ENCODE measurements at places on chromosomes 16 and 17.

- peak; percentile 93 for DNase-seq
Measured at GRCh38 chr16:88803264-88803987, at the start of gene CDT1. TSS of gene CDT1 (plus strand) at chr16:88803789. CDS start at chr16:88803832, 43 bp downstream.

DNA sequence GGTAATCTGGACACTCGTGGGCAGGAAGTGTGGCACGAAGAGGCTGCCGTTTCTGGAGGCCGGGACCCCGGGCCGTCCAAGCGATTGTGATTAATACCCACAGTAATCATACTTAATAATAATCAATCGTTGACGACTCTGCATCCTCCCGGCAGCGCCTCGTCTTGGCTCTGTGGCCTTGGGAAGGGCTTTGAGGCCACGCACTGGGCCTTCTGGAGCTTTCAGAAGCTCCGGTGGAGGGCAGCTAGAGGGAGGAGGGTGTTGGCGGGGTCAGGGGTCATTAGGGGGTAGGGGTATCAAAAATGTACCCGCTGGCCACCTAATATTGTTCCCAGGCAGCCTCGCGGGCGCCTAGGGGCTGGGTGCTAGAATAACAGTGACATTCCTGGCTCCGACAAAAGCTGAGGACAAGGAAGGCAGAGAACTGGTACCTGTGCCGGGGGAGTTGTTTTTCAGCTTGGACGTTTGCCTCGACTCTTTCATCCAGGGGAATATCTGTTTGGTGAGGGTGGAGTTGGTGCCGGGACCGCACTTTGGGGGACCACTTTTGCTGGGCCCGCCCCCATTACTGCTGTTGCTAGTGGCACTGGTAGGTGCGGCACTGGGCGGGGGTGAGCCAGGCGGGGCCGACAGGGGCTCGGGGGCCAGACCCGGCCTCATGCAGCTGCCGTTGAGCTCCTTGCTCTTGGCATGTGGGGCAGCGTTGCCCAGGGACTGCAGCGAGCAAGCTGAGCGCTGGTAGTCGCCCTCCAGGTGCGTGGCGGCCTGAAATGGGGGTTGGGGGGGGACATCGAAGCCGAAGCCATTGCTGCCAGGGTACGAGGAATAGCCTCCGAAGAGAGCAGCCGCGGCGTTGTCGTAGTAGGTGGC lies 6.9 kb upstream of the HOXB2 start:
- DNase-seq, result no peak

DNA sequence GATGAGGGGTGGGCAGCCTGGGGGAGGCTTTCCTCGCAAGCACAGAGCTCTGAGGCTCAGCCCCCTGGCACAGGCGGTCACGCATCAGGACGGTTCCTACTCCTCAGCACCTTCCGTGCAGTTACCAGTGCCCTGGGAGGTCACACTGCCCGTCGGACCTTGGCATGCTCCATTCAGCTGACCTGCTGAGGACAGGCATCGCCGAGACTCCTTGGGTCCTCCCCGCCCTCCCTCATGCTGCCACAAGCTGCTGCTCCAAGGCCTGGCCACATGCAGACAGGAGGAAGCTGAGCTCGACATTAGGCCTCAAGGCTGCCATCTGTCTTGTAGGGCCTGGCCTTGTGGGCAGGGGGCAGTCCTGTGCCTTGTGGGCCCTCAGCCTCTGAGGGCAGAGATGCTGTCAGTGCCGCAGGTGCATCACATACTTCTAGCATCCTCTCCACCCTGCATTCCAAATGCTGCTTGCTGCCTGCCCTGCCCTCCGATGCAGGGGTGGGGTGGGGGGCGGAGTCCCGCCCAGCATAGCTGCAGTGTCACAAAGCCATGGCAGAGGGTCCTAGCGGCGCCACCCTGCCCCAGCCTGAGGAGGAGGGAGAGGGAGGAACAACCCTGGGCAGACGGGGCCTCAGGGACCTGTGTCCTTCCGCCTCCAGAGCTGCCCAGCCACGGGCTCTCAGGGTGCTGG lies 9.3 kb downstream of the C16orf90 start:
- DNase-seq, result no peak

DNA sequence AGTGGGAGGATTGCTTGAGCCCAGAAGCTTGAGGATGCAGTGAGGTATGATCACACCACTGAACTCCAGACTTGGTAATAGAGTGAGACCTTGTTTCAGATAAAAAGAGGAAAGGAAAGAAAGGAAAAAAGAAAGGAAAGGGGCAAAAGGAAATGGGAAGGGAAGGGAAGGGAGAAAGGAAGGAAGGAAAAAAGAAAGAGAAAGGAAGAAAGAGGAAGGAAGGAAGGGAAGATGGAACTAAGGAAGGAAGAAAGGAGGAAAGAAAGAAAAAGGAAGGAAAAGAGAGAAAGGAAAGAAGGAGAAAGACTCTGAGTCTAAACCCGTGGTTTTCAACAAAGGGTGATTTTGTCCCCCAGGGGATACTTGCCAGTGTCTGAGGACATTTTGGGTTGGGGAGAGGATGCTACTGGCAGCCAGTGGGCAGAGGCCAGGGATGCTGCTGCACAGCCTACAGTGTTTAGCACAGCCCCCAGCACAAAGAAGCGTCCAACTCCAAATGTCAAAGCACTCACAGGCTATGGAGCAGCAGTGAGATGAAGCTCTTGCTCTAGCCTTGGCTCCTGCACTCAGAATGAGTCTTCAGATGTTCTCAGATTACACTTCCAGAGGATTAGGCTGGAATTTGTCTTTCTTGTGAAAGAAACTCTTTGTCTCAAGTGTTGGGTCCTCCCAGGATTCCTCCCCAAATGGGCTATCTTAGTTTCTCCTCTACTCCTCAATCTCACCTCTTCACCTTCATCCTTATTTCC lies 64.2 kb downstream of the BMERB1 start:
- peak; percentile 53 for DNase-seq

DNA sequence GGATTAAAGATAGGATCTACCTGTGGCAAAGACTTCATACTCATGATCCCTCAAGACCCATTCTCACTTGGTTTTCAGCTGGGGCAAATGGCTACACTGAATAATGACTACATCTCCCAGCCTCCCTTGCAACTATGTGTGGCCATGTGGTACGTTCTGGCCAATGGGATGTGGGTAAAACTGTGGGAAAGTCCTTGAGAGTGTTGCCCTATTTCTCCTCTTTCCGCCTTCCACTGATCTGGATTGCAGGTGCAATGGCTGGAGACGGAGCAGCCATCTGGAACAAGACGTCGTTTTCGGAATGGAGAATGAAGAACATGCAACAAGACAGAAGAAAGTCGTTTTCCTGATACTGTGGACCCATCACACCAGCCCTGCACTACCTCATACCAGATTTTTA lies 48.5 kb downstream of the HAPSTR1 start:
- no peak for DNase-seq

- no peak for DNase-seq
Measured at GRCh38 chr17:8273884-8274444, 14.5 kb upstream of the RANGRF start.

GRCh38 chr16:31348579-31348978 lies 6.4 kb upstream of the ITGAX start:
- no peak for DNase-seq

GRCh38 chr16:81700071-81700779 lies 78.9 kb upstream of the PLCG2 start:
- DNase-seq, result no peak

DNA sequence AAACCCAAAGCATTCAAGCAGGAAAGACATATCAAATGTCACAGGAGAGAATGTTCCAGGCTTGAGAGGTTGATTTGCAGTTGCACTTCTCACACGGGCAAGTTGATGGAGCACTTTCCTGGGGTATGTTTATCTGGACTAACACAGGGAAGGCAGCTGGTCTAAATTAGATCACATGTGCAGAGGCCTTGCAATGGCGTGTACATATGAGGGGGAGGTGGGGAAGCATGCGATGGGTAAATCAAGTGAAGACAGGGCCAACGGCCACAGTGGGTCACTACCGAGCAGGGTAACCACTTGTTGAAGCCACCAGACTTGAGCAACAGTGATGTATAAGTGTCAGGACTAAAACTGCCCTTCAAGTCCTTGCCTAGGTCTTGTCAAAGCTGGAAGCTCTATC lies 156.6 kb upstream of the MAF start:
- DNase-seq, result no peak

GRCh38 chr17:43125967-43126910 lies 1.1 kb upstream of the BRCA1 start:
- peak; percentile 22 for DNase-seq

DNA sequence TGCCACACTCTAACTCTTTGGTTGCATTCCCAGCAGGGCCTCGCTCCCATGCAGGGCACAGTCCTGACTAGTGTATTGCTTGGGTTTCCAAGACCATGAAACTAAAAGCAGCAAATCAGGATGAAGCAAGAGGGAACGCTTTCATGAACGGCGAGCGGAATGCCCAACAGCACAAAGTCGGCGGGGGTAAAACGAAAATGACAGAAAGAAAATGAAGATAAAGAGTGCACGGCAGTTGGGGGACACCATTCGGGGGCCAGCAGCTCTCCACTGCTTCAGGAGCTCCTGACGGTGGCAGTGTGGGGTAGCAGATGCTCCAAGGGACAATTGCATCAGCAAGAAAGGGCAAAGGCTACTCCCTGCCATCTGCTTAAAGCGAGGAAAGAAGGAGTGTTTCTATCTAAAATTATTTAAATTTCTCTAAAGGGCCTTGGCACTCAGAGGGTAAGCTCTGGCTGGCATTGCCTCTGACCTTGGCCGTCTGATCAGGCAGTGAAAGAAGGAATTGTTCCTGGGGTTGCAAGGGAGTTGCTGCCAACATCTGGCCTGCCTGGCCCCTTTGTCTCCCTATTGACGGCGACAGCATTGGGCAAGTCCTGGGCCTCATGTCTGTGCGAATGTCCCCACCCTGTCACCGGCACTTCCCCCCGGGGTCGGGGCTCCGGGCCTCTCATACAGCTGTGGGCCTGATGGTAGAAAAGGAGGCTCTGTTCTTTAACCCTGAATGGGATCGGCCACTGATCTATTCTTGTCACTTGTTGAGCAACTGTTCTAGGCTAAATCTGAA lies 138.2 kb downstream of the CMIP start:
- DNase-seq, result peak; percentile 64

DNA sequence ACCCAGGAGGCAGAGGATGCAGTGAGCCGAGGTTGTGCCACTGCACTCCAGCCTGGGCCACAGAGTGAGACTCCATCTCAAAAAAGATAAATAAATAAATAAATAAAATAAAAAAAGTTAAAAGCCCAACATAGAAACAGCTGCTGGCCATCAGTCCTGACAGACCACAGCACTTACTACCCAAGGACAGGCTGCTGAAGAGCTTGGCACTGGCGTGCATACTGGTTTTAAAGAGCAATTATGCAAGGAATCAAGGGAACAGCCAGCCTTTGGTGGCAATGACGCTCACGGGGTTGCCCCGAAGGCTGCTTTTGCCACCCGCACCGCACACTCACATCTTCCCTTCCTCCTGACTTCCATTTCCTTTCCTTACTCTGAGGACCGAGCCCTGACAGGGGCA lies 4.2 kb downstream of the PLD6 start:
- DNase-seq, result no peak

DNA sequence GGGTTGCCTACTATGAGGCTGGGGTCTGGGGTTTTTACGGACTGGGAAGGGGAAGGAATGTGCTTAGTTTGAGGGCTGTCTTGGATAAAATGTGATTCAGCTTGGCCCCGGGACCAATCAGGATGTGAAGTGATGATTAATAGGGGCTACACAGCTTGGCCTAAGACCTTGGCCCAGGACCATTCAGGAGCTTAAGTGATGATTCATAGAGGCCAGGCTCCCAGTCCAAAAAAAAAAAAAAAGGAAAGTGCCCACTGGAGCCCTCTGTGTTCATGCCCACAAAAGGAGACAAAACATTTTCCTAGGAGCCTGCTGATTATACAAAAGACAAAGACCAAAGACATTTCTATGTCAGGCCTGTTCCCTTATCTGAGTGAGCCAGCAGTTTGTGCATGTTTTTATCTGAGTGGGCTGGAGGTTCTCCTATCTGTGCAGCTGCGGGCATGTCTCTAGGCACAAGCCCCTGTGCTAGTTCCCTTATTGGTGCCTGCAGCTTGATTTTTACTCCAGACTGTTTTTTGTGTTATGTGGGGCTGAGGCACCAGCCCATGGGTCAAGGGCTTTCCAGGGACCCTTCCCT lies 898.2 kb upstream of the GOT2 start:
- peak; percentile 94 for DNase-seq

DNA sequence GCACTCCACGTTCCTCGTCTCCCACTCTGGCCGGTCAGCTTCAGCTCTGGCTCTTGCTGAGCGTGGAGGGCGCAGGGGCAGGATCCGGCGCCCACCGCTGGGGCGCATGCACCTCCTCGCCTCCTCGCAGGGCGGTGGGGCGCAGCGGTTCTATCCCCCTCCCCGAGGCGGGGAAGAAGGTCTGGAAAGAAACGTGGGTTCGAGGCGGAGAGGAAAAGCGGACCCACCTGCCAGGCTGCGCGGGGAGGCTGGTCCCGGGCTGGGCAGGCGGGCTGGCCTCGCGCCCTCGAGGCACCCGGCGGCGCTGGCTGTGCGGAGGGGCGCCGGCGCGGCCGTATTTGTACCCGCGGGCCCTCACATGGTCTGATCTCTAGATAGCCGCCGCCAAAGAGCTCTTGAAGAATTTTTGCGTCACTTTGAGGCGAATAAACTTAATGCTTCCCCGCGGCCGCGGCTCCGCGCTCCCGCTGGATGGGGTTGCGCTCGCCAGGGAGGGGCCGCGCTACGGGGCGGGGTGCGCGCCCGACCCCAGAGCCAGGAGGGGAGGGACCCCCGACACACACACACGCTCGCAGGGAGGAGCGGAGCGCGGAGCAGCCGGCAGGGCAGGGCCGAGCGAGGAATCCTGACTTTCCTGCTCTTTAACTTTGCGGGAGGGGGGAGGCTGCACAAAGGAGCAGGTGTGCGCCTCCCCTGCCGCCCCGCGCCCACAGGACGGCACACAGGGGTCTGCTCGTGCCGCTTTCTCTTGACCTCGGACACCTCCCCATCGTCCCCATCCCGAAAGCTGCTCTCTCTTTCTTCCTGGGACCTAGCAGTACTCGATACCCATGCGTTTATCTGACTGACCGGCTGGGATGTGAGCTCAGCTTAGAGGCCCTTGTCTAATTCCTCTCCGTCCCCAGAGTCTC lies at the start of gene SLC6A4:
TSS of gene SLC6A4 (minus strand) at position 312 of the 911 bp plus-strand sequence. CDS start 13,739 bp downstream, outside the sequence.
- peak; percentile 45 for DNase-seq

DNA sequence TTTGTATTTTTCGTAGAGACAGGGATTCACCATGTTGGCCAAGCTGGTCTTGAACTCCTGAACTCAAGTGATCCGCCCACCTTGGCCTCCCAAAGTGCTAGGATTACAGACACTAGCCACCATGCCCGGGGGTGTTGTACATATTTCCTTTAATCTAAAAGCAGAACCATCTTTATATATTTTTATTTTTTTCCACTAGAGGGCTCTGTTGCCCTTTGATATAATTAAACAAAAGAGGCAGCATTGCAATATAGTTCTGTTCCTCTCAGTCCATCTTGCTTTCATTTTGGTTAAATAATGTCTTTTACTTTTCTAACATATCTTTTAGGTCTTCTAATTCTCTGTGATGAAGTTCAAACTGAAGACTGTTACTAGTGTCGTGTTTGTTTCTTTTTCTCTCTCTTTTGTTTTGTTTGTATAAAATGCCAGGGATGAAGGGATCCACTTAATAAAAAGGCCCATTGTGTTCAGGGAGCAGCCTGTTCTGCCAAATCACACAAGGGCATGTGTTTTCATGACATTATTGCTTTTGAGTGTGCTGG lies 23.4 kb downstream of the WWOX start:
- DNase-seq, result peak; percentile 9

DNA sequence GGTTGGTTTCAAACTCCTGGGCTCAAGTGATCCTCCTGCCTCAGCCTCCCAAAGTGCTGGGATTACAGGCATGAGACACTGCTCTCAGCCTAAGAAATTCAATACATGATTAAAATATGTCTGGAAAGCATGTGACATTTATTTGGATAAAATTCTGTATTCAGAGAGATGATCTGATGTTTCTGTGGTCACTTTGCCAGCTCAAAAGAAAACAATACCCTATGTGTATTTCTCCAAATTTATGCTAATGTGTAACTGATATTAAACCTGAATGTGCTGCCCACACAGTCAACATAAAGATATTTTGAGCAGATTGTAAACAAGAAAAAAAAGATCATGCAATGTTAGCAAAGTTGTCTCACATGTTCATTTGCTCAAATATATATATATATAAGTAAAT lies 16.7 kb downstream of the C17orf67 start:
- DNase-seq, result no peak
